ENCODE measurements at places on chromosomes 5 and 9.

- DNase-seq: no peak
Measured at GRCh38 chr5:14587150-14587549, 5.6 kb downstream of the OTULINL start.

GRCh38 chr5:141172381-141173204, at the start of gene PCDHB7:
PCDHB7 (plus strand) TSS chr5:141172644; CDS start chr5:141172836, 192 bp downstream.
- no peak for DNase-seq

DNA sequence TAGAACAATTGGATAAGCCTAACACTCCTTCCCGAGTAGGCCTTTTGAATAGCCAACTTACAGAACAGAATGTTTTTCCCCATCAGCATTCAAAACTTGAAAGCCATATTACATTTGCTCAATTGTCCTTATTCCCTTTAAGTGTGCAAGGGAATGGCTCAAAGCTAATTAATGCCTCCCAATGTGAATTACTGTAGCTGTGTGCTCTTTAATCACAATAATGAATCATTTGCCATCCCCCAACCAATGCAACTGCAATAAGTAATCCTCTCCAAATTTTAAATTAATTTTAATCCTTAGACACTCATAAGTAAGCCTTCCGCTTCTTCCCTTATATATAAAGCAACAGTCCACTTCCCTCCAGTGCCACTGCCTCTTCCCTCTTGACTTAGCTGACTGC, 115.9 kb downstream of the DROSHA start:
- DNase-seq: no peak

DNA sequence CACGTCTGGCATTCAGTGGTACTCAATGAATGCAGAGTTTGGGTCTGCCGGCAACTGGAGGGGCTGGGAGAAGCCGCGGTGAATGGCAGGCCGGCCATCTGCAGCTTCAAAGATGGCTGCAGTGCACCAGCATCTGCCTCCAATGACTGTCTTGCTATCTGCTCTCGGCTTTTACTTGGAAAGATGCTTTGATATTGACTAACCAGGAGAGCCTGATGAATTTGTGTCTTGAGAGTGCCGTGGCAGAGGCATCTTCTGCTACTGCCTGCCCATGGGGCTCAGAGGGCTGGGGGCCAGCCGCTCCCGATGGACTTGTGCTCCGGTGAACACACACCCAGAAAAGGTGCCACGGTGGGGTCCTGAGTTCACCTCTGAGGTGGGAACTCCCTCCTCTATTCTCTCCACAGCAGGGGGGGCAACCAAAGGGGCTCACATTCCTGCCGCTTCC, 164.5 kb downstream of the COL23A1 start:
- DNase-seq: no peak

DNA sequence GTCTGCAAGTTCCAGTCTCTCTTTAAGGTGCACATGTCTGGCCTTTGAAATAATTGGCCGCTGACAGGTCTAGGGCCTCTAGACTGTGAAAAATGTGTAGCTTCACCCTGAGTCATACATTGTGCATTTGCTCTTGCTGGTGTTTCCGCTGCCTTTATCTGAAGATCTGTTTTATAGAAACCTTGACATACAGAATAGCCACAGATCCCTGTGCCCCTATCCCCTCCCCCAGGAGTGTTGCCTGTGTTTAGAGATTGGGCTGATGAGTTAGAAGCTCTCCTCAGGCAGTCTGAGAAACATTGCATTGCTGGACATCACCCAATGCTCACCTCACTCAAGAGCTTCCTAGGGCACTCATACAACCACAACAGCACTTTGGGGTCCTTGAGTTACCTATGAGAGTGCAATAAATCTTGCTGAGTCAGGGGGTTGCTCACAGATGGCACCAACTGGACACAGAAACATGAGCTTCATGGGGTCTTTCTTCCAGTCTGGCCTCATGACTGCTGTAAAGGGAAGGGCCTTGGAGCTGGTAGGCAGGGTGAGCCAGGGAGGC, 3.8 kb upstream of the ZNF782 start:
- DNase-seq: no peak

GRCh38 chr5:98813755-98814154, 40.3 kb downstream of the RGMB start:
- DNase-seq: no peak

DNA sequence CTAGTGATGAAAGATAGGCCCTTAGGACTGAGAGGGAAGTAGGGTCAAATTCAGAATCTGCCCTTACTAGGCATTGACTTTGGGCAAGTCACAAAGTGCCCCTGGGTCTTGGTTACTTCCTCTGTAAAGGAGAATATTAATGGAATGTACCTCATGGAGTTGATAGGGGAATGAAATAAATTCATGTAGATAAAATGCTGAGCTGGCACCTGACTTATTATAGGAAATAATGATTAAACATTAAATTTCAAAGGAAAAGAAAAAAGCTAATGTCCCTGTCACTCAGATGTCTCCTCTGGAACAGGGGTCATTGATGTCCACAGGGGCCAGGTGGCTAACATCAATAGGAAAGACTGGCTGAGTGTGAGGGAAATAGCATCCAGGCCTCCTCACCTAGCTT, 321.4 kb downstream of the TRIM32 start:
- DNase-seq: no peak

DNA sequence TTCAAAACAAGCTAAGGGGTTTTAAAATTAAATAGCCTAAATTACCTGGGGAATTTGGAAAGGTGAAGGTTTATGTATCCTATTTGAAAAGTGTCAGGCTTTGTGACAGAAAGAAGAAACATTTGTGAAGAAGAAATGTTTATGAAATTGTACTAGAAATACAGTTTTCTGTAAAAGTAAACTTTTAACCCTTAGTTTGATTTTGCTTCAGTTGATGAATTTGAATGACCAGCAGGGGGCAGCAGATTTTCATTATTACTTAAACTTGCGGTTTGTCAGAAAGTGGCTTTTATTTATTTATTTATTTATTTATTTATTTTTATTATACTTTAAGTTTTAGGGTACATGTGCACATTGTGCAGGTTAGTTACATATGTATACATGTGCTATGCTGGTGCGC, 58.1 kb downstream of the NNT start:
- DNase-seq: no peak

- no peak for DNase-seq
Measured at GRCh38 chr9:71552480-71552879, 215.8 kb downstream of the CEMIP2 start.

GRCh38 chr5:67115246-67115645, 81.4 kb downstream of the CD180 start:
- DNase-seq: no peak

DNA sequence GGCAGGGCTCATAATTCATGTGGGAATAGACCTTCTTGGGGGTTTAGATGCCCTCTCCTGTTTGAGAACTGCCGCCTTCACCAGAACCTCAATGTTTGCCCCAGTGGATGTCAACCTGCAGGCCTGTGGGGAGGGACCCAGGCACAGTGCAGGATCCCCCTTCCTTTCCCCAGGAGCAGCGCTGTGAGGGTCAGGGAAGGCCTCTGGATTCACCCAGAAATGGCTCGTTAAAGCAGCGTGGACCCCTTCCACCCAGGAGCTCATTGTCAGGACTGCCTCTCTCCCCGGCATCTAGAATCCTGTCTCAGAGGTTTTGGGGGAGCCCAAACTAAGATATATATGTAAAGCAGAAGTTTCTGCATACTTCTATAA, 188.3 kb downstream of the GADD45G start:
- DNase-seq: no peak

DNA sequence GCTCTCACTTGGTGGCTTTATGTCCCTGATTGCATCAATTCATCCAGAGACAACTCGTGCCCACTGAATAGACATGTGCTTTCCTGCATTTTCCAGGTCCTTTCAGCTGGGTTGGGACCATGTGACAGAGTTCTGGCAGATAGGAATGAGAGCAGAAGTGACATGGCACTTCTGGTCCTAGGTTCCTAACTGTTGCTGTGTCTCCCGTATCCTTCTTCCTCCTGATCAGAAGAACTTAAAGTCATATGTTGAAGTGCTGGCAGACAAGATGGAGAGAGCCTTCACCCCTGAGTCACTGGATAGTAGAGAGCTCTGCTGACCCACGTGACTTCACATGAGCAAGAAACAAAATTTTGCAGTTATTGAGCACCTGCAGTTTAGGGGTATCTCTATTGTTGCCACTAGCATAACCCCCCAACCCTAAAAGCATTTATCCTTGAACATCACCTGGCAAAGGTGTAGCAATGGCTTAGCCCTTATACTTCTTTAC, 80.0 kb downstream of the NREP start:
- DNase-seq: no peak

DNA sequence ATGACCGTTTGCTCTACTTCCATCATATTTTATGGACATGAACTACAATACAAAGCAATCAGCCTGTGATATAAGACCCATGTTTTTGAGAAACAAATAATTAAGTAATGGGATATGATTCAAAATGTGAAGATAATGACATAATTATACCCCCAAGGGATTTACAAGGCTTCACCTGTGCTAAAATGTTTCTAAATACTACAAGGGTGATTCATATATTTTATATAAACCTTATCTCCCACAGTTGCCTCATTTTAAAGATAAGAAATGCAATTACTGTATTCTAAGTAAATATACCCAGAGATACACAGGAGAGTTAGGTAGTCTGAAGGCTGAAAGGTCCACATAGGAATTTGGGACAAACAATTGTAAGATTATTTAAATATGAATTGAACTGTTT, 662.0 kb upstream of the CHD1 start:
- DNase-seq: no peak

GRCh38 chr5:37662789-37663485, 176.9 kb downstream of the GDNF start:
- DNase-seq: no peak

DNA sequence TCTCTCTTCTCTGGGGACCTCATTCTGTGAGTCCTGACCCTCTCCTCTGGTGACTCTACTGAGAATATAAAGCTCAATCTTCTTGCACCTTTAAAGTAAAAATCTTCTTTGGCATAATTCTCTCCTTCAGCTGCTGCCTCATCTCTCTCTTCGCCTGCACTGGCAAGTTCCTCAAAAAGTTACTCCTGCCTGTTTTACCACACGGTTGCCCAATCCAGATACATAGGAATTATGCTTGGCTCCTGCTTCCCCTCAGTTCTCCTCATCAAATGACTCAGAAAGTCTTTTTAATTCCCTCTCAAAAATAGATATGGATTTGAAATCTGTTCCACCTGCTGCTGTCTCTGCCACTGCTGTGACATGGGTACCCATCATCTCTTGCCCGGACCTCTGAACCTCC, 14.4 kb upstream of the HRCT1 start:
- DNase-seq: no peak

DNA sequence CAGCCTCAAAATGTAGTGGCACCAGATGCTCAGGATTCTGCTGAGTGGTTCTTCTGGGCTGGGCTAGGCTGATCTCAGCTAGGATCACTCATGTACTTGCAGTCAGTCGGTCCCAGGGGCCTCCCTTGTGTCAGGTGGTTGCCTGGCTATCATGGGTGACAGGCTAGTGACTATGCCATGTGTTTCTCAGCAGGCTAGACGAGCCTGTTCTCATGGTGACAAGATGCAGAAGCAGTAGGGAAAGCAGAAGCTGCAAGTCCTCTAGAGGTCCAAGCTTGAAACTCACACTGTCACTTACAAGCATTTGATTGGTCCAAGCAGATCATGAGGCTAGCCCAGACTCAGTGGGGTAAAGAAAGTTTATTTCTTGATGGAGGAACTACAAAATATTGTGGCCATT, 15.2 kb upstream of the KCNMB1 start:
- DNase-seq: no peak

- DNase-seq: no peak
Measured at GRCh38 chr5:134100283-134101091, 14.0 kb upstream of the TCF7 start.

GRCh38 chr5:67267512-67268216, 71.1 kb upstream of the CD180 start:
- no peak for DNase-seq

DNA sequence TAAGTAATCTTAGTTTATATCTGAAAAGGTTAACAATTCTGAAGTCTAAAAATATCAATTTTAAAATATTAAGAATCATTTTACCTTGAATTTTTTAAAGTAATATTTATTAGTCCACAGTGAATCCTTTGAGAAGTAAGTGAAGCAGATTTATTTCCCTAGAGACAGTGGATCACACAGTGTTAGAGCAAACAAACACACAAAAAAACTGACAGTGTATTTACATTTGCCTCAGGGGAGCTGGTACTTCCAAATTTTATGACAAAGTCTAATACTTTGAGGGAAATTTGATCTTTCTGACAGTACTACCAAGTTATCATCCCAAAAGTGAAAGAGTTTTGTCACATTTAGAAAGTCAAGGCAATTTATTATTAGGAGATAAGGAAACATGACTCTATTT, 1750.6 kb upstream of the CDH9 start:
- DNase-seq: no peak

DNA sequence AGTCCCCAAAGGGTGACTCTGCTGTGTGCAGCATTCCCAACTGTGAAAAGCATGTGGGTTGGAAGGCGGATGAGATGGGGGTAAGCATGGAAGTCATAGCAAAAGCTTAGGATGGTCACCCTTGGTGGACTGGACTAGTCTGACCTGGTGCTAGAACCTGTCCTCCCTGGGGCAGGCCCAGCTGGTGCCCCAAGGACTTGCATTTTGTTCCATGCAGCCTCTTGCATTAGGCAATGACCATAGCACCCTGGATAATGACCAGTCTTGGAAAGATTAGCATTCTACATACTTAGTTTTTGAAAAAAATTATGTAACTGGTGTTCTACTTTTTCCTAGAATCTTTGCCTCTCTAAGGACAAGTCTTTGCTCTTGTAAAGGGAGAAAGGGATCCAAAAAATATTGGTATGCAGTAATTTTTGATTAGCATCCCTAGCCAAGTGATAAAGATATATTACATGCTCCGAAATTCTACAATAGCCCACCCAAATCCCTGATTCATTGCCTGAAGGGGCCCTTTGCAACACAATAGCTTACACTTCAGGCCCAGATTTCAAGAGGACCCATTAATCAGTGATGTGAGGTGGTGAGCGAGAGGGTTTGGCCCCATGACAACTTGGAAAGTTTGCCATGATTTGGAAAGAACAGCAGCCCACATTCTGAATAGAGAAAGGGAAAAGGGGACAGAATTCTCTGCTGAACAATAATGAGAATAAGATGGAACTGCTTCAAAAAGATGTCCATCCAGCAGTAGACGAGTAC, 93.3 kb upstream of the CD180 start:
- no peak for DNase-seq

DNA sequence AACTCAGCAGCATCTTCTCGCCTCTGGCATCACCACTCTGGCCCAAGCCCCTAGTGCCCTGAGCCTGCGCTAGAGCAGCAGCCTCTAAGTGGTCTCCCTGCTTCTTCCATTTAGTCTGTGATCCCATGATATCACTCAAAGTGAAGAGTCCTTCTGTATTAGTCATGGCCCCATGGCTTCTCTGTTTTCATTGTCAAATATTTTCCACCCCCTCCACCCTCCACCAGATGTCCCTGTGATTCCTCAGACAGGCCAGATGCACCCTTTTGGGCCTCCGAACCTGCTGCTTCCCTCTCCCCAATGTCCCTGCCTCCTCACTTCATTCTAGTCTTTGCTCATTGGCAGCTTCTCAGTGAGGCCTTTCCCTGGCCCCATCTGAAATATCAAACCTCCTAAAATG, 299.2 kb downstream of the SPOCK1 start:
- no peak for DNase-seq

Measured in AG09309 (cell line).